ENCODE measurements at places on chromosomes 11 and 22.

- DNase-seq = no peak
Measured at GRCh38 chr22:40240686-40241085, 63.0 kb downstream of the TNRC6B start.

DNA sequence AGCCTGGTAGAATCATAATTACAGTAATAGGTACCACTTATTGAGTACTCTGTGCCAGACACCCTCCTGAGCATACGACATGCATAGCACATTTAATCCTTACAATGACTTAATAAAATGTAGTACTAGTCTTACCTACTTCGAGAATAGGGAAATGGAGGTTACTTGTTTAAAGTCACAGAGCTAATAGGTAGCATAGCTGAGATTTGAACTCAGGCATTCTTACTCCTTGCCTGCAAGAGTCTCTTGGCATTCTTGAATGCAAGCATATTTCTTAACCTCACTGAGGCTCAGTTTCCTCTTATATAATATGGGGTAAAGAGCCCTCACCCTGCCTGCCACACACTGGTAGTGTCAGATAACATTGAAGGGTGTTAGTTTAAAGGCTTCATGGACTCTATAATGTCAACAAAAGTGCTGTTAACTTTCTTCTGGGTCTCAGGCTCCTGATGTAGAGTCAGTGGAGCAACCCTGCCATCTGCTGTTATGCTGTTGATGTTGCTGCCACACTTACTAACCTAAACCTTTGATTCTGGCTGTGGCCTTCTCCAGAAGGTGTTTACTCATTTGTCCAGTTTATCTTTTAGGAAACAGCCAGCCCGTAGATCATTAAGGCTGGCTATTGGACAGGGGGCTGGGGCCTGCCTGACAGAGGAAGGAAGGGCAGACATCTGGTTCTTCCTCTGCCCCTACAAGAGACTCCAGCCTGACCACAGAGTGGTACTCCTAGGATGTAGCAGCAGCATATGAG is 18.9 kb downstream of the LIMK2 start:
- DNase-seq = peak; percentile 78

DNA sequence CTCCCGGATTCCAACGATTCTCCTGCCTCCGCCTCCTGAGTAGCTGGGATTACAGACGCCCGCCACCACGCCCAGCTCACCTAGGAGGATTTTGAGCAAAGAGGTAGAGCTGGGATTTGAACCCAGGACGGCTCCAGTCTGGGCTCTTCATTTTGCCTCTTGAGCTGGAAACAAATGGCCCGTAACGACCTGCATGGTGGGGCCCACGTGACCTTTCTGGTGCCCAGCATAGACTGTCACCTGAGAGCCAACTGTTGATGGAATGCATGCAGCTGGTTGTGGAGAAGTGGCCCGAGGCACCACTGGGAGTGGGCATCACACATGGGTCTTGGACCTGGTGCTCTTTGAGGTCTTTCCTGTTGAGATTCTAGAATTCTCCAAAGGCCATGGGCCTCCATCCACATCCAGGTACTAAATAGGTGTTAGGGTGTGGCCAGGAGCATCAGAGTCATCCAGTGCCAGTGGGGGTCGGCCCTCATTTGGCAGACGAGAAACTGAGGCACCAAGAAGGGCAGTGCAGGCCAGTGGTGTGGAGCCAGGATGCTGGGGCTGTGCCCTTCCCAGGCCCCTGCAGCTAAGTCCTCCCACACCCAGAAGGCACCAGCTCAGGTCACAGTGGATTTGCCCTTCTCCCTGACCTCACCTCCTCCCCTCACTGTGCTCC is 3.9 kb downstream of the ATF4 start:
- no peak for DNase-seq

- peak; percentile 81 for DNase-seq
Measured at GRCh38 chr11:3959015-3959902, 103.8 kb downstream of the STIM1 start.

GRCh38 chr11:120013325-120014250 is 124.3 kb downstream of the TRIM29 start:
- peak; percentile 11 for DNase-seq

DNA sequence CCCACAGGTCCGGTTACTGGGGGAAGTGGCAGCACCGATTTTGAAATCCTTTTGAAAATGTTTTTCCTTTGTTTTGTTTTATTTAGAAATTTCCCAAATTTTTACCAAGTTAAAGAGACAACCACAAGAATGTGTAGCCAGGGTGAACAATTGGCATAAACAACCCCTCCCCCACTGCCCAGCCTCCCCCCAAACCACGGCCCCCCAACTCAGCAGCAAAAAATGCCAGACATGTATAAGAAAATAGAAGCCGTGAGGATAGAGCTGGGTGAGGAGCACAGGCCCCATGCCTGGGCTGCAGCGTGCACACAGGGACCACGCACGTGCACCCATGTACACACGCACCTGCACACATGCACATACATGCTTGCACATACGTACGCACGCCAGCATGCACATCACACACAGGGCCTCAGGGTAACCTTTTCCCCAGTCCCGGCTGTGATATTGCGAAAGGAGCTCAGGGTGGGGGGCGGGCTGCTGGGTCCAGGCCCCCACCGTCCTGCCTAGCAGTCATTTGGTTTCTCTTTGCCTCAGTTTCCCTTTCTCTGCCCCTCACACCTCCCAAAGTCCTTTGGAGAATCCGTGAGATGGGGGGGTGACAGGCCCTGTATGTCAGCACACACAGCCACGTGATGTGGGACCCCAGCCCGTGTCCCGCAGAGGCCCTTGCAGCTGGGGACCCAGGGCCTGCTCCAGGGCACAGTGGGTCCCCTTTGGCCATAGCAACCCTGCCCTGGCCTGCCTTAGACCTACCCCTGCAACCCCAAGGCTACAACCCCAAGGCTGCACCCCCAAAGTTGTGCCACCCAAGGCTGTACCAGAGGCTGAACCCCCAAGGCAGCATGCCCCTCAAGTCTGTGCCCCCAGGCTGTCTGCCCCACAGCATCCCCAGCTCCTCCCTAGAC is 42.9 kb downstream of the IGF2 start:
- peak; percentile 14 for DNase-seq

DNA sequence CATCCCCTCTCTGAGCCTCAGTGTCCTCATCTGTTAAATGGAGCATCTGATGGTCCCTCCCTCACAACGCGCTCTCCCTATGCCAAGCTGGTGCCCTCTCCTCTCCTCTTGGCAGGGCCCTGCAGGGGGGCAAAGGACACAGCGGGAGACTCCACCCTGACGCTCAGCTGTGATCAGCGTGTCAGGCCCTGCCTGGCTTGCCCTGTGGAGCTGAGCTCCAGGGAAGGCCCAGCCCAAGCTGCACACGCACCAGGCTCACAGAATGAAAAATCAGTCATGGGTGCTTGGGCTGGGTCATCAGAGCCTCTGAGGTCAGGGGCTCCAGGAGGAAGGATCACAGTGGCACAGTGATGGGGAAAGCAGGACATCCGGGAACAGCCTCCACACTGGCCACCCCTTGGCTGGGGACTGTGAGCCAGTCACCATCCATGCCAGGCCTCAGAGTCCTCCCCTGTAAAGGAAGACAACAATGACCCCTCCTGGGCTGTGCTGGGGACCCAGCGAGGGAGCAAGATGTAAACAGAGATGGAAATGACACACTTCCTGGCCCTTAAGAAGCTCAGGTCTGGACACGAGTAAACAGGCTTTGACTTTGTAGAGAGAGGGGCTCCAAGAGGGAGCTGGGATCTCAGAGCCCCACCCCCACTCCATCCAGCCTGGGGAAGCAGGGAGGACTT is 36.6 kb downstream of the RPL3 start:
- DNase-seq = no peak

GRCh38 chr11:22898036-22898435 is 37.8 kb upstream of the CCDC179 start:
- no peak for DNase-seq

DNA sequence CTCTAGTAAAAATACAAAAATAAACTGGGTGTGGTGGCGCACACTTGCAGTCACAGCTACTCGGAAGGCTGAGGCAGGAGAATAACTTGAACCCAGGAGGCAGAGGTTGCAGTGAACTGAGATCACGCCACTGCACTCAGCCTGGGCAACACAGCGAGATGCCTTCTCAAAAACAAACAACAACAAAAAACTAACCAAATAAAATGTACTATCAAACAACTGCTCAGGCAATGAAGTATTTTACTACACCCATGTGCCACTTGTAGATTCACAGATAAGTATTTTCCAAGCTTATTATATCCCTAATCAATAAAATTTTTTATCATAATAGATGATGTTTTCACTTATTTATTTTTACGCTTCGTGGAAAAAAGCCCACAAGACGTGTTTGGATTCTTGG is 924 bp downstream of the C11orf65 start:
- DNase-seq = no peak

DNA sequence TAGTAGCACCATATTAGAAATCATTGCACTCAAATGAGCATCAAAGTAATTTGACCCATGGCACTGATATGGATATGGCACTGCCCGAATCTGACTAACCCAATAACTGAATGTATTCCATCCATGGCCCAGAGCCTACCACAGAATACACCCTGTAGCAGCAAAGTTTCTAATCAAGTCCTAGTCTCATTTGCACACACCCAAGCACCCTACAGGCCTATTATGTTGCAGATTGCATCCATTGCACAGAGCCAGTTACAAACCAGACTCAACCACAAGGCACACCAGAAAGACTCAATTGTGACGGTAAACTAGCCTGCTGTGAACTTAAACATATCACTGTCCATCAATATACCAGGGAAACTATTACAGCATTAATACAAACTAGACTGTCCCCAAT is 6.5 kb downstream of the OR52E5 start:
- no peak for DNase-seq

GRCh38 chr11:20192641-20193040 is 32.4 kb upstream of the DBX1 start:
- no peak for DNase-seq

DNA sequence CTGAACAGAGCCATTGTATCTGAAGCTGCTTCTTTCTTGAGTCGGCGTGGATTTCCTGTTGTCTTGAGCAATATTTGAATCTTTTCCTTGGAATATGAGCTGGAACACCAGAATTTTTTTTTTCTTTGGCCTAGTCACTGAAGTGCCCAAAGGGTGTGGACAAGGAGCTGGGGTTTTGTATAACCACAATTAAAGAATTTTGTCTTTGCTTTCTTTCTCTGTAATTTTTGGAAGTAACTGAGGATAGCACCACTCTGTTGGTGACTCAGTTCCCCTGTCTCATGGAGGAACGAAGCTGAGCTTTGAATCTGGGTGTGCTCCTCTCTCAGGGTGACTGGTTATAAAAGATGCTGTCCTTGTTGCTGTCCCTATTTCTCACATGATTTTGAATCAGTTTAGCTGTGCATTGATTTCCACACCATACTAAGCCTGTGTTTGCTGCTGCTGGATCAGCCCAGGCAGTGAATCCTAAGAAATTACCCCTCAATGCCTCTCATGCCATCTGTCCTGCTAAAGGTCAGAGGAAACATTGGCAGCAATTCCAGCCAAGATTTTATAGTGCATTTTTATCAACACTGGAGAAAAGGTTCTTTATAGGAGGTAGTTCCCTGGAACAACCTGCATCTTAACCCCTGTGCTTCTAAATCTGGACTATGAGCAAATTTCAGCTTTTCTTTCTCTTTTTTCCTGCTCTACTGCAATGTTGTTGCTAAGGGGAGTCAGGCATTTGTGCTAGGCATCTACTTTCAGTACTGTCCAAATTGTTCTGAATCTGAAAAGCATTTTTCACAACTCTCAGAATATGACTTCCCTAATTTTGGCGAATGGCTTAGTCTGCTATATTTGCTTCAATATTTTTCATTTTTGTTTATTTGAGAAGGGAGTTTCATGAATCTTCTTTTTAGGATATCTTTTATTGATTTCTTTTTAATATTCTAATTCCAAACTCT is 540.8 kb downstream of the SOX6 start:
- DNase-seq = peak; percentile 42

GRCh38 chr11:44597358-44598012 is 32.0 kb downstream of the CD82 start:
- no peak for DNase-seq

DNA sequence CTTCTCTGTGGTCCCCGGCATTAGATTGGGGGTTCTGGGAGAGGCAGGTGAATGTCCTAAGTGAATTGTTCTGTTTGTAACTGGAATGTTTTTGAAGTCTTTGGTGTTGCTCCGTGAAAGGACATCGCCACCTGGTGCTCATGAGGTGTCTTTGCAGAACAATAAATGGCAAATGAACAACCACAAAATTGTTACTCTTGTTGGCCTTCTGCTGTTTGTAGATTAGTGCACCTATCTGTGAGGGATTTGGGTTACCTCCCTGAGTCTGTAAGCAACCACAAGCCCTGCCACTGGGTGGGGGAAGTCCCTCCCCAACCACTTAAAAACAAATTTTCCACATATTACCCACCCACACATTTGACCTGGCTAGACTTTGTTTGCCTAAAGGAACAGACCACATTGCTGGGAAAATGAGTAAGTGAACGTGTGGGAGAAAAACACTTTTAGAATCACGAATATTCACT is 4.7 kb downstream of the MPEG1 start:
- peak; percentile 72 for DNase-seq

DNA sequence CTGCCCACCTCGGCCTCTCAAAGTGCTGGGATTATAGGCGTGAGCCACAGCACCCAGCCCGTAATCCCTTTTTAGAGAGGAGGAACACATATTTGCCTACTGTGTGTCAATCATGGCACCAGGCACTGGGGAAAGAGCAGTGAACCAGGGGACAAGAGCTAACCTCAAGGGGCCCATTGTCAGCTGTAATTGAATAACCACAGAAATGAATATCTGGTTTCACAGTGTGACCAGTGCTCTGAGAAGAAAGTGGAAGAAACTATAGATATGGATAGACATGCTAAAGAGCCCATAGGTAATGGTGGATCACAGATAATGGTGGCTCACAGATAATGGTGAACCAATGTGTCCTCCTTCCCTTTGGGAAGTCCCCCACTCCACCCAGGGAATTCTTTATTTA is 8.6 kb upstream of the KCTD14 start:
- DNase-seq = no peak

DNA sequence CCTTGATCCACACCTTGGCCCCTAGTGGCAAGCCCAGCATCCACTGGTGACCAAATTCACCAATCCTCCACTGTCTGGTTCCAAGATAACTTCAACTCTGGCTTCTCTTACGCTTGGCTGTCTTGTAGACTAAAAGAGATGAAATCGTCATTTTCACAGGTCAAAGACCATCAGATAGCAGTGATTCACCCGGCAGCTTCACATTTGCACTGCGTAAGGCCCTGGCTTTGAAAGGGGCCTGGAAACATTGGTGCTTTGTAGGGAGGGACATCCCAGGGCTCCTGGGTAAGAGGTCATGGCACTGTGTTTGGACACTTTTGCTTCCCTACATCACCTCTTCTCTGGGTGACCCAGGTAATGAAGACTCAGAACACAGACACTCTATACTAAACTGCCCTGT is 30.1 kb upstream of the FADD start:
- peak; percentile 6 for DNase-seq

- no peak for DNase-seq
Measured at GRCh38 chr11:70317581-70318305, 47.3 kb downstream of the PPFIA1 start.

Measured in fibroblast of lung (primary cell).